ENCODE measurements at places on chromosomes 6 and 20. TPM values are rescaled to one million over a fixed set of nuclear protein-coding genes. Genes with fewer than 3 reads are reported as not detected.

Gene MOXD1
- total RNA-seq, result 0.52 TPM

Gene SLC17A2
- total RNA-seq, result not detected

Gene SIRPG
- total RNA-seq, result 6.8 TPM

Gene FHL5
- total RNA-seq, result not detected

Gene KCNS1
- not detected for total RNA-seq

Gene PLAGL2
- 14.1 TPM for total RNA-seq

Gene FKBP1A
- 102 TPM for total RNA-seq

Gene RNF182
- not detected for total RNA-seq

Gene GPLD1
- 0.42 TPM for total RNA-seq

Gene HLA-DMB
- total RNA-seq, result 67.8 TPM

Gene PNPLA1
- total RNA-seq, result 1.2 TPM

Gene SEMG1
- total RNA-seq, result not detected

Gene LMBRD1
- 70.5 TPM for total RNA-seq

Data from mononuclear cell (primary cell).